Activated CD4-positive, alpha-beta memory T cell treated with anti-CD3 and anti-CD28 coated beads for 36 hours (primary cell): ENCODE measurements at places on chromosomes 1 and 21.

DNA sequence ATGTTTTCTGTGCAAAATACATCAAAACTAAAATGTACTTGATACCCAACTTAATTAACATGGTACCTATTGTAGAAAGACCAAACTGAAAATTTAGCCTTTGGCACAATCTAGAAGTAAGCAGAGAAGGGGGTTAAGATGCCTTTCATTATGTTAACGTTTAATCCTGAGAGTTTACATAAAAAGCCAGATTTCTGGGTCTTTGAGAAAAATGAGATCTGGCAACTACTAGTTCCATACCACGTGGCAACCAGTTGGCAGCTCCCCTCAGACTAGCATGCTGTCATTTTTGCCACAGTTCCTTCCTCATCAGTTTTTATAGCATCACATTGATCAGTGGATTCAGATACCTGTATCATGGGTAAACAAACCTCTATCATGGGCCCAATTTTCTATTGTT lies 1.5 kb downstream of the RO60 start:
- DNase-seq = peak; percentile 24

GRCh38 chr1:184514447-184514846 lies 127.6 kb downstream of the C1orf21 start:
- DNase-seq = no peak

- DNase-seq = no peak
Measured at GRCh38 chr1:183580281-183580682, 10.0 kb downstream of the NCF2 start.

- no peak for DNase-seq
Measured at GRCh38 chr21:38740090-38740489, 65.6 kb upstream of the ETS2 start.

DNA sequence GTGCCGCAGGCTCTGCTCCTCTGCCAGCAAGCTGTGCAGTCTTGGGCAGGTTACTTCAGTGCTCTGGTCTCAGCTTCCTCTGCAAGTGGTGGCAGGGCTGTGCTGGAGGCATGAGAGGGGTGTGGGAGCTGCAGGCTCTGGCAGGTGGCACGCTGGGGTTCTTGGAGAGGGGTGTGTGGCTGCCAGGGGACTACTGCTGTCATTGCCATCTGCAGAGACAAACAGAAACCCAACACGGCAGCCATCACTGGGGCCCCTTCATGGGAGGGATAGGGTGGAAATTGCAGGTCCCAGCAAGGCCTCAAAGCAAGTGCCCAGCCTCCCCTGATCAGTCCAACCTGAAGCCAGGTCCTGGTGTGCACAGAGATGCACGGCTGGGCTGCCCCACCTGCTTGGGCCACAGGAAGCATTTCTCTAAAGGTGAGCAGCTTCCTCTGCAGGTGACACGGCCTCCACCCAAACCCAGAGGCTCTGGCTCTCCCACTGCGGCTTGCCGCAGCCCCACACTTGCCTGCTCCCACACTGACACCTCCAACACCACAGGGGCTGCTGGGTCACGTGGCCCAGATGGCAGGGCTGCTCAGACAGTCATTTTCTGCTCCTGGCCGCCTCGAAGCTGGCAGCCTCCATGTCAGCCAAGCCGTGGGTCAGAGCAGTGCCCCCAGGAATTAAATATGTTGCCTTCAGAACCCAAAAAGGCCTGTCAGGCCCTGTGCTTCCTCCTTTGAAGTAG lies 4.1 kb upstream of the COL6A2 start:
- no peak for DNase-seq

- DNase-seq = no peak
Measured at GRCh38 chr1:30378991-30379581, 344.3 kb downstream of the MATN1 start.

- DNase-seq = no peak
Measured at GRCh38 chr21:38968887-38969543, 163.3 kb downstream of the ETS2 start.

DNA sequence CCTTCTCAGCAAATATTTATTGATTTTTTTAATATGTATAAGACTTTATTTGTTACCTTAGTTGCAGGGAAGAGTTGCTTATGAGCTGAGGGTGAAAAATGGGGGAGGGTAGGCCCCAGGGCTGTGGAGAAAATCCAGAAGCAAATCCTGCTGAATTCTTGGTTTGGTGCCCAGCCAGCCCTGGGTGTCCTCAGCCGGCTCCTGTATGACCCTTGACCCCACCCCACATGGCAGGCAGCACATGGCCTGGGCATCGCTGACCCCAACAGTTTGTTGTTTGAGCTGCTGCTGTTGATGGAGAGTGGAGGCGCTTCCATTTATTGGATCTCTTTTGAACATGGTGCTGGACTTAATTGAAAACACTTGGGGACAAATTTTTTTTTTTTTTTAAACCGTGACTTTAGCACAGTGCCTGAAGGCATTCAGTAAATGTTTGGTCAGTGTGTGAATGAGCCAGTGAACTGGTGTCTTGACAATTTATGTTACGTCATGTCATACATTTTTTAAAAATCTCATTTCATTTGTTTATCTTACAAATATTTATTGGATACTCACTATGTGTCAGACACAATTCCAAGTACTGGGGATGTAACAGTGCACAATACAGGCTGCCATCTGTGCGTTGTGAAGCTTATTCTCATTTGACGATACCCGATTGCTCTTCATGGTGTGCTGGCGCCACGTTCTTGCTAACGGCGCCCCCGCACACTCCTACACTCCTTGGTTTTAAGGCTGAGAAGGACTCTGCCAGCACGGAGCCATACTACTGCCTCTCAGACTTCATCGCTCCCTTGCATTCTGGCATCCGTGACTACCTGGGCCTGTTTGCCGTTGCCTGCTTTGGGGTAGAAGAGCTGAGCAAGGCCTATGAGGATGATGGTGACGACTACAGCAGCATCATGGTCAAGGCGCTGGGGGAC lies 98.8 kb downstream of the MTR start:
- DNase-seq = no peak

- no peak for DNase-seq
Measured at GRCh38 chr1:245751726-245752470, 597.1 kb downstream of the KIF26B start.

DNA sequence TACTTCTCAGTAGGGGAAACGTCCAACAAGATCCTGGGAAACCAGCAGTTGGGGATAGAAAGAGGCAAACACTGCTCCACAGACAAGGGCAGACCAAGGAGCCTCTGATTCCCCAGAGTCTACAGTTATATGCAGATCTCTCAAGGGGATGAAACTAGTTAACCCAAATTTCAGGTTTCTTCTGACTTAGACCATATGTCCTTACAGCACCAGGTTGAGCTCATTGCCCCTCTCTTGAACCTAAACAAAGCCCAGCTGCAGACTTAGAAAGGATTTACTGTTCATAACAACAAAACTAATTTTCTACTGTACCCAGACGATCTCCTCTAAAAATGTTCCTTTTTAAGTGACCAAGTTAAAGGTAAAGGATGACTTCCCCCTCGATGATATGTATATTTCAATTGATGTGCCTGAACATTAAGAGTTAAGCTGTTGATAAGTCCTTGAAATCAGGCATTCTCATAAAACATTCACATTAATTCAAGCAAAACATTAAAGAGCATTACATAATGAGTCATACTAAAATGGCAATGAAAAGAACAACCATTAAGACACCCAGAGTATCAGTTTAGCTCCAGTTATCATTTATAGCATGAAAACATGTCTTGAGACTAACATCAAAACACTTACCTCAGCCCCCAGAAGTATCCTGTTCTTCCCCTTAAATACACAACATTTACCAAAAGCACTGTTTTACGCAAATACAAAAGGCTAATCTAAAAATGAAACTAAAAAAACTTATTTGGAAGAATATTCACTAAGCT lies 24.1 kb downstream of the SMYD3 start:
- DNase-seq = no peak

- DNase-seq = no peak
Measured at GRCh38 chr1:8754993-8755392, 62.4 kb downstream of the RERE start.

GRCh38 chr1:9849691-9850441 lies 26.1 kb upstream of the CLSTN1 start:
- no peak for DNase-seq

DNA sequence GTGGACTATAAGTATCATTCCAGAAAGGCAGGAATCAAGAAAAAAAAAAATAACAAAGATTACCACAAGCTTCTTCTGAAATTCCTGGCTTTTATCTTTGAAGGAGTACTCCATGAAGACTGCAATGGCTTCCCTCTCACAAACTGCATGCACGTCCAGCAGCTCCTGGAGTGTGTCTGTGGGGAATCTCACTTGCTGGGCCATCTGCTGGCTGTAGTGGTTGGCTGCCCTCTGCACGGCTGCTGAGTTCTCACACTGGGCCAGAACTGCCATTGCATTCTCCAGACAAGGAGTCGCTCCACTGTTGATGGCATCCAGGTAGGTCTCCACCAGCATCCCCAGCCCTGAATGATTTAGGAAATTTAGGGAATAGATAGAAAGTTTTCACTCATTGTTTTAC lies 23.3 kb upstream of the GBP2 start:
- no peak for DNase-seq

DNA sequence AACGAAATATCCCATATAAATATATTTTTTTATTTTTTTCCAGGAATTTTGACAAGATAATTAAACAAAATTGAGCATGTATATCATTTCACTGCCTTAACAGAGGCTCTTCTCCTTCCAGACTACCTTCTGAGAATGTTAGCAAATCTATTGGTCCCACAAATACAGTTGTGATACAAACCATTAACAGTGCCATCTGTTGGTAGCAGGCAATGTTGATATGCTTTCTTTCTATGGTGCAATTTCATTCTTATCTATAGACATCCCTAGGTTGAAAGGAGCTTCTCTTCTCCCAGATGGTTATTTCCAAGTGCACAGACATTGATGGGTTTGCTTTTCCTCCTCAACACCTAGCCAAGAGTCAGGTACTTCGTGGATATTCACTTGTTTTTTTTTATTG lies 303.6 kb downstream of the USH2A start:
- no peak for DNase-seq

- no peak for DNase-seq
Measured at GRCh38 chr21:28627691-28628090, 365.0 kb downstream of the LTN1 start.

DNA sequence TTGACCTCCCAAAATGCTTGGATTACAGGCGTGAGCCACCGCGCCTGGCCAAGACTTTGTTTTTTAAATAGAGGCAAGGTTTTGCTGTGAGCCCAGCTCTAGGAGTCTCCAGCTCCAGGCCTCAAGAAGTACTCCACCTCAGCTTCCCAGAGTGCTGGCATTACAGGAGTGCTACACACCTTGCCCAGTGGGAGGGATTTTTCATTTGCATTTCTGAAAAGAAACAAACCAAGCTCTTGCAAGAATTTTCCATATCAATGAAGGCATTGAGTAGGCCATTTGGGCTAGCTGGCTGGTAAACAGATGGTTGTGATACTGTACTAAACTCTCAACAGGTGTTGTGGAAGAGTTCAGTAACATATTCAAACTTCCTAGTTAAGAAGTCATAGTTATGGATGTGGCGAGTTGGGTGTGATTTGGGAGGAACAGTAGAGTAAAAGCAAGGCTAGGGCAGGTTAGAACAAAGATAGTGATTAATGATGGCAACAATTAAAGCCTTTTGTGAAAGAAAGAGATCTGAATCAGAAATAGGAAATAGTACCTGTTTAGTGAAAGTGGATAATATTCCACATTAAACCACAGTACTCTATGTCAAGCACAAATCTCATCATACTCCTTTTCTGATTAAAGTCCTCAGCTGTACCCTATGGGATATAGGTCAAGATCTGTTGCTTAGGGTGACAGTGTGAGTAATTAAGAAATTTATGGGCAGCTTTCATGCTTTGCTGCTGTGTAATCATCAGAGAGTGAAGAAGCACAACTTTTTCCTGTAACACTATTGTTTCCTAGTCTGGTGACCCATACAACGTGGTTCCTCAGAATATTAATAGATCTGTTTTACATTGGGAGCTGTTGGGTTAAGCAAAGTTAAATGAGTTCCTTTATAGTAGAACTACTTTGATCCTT lies 10.7 kb downstream of the AKIRIN1 start:
- DNase-seq = no peak

DNA sequence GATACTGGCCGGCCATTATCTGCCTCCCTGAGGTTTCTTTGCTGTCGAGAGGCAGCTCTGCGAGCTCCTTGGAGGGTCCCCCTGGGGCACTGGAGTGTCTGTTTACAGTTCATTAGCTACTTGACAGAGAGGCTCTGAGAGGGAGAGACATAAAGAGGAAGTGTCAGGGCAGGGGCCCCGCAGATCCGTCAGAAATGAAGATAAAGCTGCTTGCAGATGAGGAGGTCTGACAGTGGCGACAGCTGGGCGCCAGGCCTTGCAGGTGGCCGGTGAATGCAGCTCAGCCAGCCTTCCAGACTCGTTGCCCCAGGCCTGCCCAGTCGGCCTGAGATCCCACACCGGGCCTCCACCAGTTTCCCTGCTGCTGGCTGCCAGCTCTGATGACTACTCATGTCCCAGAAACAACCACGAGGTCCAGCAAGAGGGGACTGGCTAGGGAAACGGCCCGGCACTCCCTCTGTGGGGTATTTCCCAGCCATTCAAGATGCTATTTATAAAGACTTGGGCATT lies 84.7 kb downstream of the DISP3 start:
- DNase-seq = no peak

DNA sequence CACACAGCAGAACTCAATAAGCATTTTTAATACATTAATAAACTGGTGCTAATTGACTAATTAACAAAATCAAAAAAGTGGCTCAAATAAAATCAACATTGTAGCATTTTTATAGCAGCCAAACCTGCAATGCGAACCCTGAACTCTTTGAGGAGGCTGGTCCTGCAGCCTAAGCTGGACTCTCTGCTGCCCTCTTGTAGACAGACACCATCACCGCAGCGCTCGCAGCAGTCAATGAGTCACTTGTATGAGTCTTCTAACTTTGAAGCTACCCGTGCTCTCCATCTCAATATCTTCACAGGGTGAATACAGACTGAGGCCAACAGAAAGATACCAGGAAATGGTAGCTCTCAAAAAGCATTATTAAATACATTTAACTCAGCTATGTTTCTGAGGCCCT lies 9.7 kb upstream of the KRTAP7-1 start:
- peak; percentile 51 for DNase-seq

DNA sequence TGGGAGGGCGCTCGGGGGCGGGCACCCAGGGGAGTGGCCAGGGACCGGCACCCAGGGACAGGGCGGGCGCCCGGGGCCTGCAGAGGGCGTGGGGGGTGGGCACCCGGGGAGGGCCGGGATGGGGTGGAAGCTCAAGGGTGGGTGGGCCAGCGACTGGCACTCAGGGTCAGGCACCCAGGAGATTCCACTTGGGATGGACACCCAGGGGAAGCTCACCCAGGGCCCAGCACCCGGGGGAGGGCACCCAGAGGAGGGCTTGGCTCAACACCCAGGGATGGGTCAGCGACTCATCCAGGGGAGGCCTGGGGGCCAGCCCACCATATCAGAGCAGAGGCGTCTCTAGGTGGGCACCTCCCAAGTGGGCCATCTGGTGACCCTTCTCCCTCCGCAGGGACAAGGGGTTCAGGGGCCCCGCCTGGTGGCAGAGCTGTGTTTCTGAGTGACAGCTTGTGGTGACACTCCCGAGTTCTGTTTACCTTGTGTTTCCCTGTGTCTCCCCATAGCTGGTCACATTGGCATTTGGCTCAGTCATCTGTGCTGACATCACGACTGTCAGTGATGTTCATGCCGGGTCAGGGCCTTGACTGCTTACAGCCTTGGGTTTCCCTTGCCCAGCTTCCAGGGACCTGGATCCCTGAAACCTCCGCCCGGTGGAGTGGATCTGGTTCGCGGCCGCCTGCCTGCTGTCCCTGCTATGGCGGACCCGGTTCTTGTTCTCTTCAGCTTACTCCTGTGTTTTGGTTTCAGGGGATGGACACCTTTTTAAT lies 749 bp downstream of the IBA57 start:
- peak; percentile 76 for DNase-seq
